ENCODE measurements at places on chromosomes 2 and 18.
A peak's percentile ranks its signal among the peaks of the same experiment; 100 is the strongest.

DNA sequence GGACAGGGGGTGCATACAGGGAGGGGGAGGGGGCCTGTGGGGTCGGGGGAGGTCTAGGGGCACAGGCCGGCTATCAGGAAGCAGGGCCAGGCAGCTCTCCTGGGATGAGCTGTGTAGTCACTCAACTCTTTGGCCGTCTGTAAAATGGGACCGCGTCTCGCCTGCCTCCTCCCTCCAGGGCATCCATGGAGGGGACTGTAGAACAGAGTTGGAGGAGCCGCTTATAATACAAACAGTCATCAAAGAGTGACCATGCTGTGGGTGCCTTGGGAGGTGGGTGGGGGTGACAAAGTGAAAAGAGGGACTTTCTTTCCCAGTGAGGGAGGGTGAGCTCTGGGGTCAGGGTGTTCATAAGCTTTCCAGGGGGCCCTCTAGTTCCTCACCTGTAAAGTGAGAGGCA, 169.6 kb upstream of the HAAO start:
- no peak for DNase-seq

- no peak for DNase-seq
These were observed 753.6 kb upstream of the GCFC2 start for GRCh38 chr2:76464310-76464709.

DNA sequence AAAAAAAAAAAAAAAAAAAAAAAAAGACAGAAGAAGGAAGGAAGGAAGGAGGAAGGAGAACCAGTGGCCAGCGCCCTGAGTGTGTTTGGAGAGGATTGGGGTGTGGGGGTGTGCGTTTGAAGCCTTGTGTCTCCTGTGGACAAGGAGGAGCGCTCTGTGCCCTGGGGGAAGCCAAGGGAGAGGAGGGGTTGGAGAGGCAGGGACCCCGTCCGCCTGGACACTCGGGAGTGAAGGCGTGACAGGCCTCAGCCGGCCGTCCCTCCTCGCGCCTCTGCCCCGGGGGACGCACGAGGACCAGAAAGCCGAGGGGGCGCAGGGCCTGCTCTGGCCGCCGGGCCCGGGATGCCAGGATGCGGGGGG, 44.9 kb downstream of the SERTAD2 start:
- DNase-seq, result no peak

DNA sequence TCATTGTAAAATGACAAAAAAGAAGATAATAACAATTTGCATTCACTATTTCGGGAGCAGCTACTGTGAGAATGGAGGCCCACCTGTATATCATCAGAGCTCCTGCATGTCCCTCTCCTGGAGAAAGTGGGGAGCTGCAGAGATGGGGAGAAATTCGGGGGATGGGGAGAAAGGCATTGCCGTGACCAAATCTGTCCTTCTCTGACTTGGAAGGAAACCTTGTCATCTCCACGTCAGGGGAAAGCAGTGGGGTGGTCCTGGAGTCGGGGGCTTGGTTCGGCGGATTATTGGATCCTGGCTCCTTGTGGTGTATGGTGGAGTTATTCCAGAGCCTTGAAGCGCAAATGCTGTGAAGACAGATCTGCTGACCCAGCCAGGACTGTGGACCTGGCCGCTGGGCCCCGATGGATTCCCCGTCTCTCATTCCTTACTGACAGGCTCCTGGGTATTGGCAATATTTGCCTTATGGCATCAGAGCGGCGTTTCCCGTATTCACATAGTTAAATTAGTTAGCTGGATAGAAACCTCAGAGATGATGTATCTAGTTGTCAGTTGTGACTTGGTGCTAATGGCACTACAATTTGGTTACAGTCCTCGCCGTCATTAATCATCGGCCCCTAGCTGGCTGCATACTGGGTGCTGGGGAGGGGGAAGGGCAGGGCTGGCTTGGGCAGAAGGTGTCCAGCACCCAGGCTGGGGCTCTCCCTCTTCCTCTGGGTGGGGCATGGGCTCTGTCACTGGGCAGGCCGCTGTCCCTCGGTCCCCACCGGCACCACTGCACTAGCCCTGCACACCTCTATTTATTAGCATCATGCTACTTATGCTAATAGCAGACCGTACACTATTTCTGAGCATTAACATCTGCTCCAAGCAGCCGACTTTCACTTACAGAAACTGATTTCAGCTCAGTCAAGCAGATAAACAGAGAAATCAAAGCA, 31.7 kb downstream of the CELF4 start:
- DNase-seq, result no peak

- no peak for DNase-seq
These were observed 1057.1 kb upstream of the CRIM1 start for GRCh38 chr2:35298493-35298892.

- DNase-seq, result no peak
These were observed 10.2 kb upstream of the SCN3A start for GRCh38 chr2:165214093-165214492.

DNA sequence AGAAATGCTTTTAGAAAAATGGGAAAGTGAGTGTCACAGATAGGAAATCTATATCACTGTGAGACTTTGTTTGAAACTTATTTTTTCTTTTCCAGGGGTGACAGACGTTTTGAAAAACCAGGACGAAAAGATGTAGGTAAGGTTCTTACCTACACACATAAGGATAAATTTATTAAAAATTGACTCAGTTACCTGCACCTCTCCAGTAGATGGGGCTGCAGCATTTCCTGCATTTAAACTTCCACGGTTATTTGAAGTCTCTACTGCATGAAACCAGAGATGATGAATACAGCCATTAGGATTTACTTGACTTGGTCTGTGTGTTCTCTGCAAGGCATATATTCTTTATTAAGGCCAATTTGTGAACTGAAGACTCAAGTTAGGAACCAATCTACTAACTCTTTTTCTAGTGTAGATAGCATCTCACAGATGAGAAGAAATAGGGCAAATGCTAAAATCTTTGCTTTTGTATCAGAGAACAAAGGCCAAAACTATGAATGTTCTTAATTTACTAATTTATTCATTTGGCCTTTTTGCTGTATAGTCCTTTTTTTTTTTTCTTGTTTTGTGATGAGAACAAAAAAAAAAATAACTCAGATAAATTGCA, 15.0 kb downstream of the KCNJ13 start:
- DNase-seq, result peak; percentile 33
